ENCODE measurements at places on chromosomes 11 and 22.

- DNase-seq: no peak
Measured at GRCh38 chr22:28379075-28379779, 300.4 kb downstream of the TTC28 start.

GRCh38 chr11:25094085-25094802, 597.4 kb downstream of the LUZP2 start:
- DNase-seq: no peak

DNA sequence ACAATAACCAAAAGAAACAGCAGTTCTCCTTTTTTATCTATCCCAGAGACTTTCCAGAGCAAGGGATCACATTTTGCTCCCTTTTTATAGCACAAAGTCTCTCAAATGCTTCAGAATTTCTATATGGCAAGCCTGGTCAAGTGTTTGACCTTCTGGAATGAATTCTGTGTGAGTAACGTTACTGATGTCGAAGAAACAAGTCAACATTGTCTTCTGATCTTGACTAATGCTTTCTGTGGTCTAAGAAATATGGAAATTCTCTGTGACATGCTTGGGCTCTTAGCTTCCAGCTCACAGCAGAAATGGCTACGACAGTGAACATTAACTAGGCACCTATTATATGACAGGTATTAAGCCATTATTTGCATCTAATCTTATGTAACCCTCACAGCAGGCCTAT, 411.7 kb downstream of the CADM1 start:
- no peak for DNase-seq

GRCh38 chr11:6390718-6391469, 620 bp downstream of the SMPD1 start:
- DNase-seq: no peak

- DNase-seq: no peak
Measured at GRCh38 chr11:27095059-27095458, 54.4 kb downstream of the BBOX1 start.

DNA sequence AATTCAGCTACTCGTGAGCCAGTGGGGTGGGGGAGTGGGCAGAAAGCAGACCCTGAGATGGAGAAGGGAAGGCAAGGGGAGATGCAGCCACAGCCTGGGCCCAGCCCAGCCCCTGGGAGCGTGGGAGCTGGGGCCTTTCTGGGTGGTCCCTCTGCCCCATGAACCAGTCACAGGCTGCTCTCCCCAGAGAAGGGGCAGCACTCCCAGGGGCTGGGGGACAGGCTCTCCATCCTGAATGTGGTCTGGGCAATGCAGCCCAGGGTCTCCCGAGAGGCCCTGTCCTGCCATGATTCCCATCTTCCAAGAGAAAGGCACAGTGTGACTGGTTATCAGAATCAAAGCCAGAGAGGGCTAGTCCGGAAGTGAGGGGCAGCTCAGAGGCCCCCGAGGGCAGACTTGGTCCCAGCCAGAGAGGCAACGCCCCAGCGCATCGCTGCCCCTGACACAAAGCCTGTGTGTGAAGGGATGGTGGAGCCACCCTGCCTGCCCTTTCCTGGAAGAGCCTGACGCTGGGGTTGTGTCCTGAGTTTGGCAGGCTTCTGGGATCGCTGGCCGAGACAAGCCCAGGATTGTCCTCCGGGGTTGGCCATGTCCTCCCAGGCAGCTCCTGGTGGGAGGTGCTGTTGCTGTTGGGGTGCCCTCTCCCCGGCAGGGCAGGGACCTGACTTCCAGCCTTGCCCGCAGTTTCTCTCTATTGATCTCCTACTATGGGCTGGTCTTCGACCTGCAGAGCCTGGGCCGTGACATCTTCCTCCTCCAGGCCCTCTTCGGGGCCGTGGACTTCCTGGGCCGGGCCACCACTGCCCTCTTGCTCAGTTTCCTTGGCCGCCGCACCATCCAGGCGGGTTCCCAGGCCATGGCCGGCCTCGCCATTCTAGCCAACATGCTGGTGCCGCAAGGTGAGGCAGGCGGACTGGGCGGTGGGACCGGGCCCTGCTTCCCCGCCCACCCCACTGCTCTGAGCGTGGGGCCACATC, 23.8 kb upstream of the SLC22A12 start:
- no peak for DNase-seq

- DNase-seq: no peak
Measured at GRCh38 chr22:48753381-48753730, 1074.3 kb downstream of the BRD1 start.

- peak; percentile 29 for DNase-seq
Measured at GRCh38 chr11:6682591-6682935, 577 bp downstream of the MRPL17 start.

DNA sequence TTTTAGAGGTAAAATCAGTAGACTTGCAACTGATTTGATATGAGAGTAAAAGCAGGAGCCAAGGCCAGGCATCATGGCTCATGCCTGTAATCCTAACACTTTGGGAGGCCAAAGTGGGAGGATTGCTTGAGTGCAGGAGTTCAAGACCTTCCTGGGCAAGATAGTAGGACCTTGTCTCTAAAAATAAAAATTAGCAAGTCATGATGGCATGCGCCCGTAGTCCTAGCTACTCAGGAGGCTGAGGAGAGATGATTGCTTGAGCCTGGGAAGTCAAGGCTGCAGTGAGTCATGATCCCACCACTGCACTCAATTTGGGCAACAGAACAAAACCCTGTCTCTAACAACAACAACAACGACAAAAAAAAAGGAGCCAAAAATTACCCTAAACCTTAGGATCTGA, 13.5 kb downstream of the SGSM3 start:
- no peak for DNase-seq

DNA sequence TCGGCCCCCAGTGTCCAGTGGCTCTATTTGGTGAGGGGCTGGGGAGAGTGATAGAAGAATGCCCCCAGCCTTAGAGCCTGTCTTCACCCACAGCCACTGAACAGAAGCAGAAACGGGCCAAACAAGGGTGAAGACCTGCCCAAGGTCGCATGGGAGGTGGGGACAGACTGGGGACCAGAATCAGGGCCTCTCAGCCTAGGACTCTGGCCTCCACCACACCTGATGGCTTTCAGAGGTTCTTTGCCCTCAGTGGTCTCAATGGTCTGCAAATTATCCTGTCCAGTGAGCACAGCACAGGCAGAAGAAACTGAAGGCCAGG, 4.5 kb upstream of the MYRF start:
- DNase-seq: no peak

DNA sequence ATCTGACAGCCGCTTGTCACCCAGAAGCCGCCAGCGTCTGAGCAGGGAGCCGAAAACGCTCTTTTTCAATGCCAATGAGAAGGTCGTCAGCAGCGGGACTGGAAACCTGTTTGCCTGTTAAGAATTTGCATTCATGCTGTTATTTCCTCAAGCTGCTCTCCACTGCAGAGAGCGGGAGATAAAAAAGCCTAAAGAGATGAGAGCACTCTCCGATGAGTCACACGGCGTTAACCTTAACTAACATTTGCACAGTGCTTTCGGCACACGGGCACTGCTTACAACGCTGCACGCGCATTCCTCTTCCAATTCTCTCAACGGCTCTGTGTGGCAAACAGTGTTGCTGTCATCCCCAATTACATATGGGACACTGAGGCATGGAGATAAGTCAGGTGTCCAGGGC, 40.0 kb upstream of the RTL6 start:
- no peak for DNase-seq

GRCh38 chr11:85735876-85736460, 50.0 kb upstream of the CCDC89 start:
- DNase-seq: no peak

DNA sequence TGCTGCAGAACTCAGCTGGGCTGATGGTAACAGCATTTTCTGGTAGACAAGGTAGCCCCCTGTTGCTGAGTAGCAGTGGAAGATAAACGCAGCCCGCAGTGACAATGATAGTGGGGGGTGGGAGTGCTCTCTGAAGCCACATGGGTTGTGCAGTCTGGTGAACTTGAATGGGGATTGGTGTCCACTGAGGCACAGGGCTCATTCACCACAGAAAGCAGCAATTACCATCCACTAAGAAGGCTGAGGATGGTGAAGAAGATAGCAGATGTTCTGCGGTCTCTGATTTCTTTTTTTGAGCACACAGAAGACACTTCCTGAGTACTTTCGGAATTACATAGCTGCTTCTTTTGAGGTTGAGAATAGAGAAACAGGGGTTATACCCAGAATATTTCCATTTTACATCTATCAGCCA, 150.3 kb downstream of the LRRC4C start:
- no peak for DNase-seq

DNA sequence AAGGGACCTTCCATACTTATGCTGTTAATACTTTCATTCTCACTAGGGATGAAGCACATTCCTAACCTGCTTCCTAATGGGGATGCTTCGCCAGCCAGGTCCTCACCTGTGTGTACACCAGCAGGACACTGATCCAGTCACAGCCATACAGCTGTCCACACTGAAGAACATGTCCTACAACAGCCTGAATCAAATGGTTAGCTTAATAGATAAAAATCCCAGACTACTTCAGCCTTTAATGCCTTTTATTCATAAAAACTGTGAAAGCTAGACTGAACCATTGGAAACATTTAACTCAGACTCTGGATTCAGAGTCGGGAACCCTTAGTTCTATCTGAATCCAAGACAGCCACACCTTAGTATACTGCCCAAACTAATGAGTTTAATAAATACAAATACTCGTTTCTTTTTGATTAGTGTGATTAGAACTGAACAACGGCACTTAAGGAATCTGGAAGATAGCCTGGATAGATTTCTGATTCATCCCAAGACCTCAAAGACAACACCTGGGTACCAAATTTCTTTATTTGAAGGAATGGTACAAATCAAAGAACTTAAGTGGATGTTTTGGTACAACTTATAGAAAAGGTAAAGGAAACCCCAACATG, 3.3 kb downstream of the FTH1 start:
- DNase-seq: no peak

- no peak for DNase-seq
Measured at GRCh38 chr11:90329043-90329442, 106.2 kb upstream of the CHORDC1 start.

GRCh38 chr22:45885171-45885840, 91.7 kb downstream of the WNT7B start:
- no peak for DNase-seq

DNA sequence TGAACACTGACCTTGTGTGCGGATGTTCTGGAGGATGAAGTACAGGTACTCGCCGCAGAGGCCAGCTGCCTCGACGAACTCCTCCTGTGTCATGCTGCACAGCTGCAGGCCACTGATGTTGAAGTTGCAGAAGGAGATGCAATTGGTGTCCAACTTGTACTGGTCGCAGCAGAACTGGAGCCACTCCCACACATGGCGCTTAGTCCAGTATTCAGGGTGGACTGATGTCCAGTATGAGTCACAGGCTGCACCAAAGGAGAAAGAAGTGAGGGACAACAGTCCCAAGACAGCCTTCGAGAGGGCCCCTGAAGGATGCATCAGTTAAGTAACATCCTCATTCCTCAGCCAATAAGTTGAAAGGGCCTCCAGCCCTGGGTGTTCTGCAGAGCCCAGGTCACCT, 20.1 kb downstream of the ELF5 start:
- DNase-seq: no peak

DNA sequence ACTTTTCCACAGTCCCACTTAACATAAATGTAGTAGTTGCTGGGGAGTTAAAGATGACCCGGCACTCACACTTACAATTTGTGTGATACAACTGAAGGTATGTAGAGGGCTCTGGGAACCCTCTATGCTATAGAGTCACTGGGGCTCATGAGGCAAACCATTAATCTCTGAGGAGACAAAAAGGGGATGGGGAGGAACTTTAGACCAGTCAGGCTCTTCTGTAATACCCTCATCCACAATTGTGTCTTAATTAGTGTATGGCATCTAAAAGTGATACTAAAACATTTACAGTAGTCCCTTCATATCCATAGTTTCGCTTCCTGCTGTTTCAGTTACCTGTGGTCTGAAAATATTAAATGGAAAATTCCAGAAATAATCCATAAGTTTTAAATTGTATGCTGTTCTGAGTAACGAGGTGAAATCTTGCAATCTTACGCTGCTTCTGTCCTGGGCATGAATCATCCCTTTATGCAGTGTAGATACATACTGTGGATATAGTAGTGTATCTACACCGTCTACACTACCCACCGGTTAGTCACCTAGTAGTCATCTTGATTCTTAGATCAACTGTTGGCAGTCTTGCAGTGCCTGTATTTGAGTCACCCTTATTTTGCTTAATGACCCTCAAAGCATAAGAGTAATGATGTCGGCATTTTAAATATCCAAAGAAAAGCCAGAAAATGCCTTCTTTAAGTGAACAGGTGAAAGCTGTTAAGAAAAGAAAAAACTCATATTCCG, 12.2 kb downstream of the CBL start:
- DNase-seq: no peak

DNA sequence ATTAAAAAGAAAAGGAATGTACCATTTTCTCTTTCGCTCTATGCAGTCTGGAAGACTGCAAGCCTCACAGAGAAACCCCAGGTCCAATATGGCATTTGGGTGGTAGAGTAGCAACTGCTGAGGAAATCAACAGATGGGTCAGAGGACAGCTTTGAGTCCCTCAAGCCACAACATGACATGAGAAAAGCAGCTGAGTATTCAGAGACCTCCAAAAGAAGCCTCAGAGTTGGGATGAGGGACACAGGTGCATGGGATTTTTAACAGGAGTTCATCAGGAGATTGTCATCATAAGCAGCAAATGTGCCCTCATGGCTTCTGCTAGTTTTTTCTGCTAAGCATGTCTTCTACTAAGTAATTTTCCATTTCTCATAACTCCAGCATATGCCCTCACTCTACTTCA, 111.6 kb downstream of the BLID start:
- DNase-seq: no peak

GRCh38 chr22:39598017-39598965, 27.7 kb downstream of the CACNA1I start:
- DNase-seq: no peak

GRCh38 chr11:59801981-59802638, 8.5 kb downstream of the MRPL16 start:
- DNase-seq: no peak

GRCh38 chr11:78253797-78254196, 65.1 kb downstream of the USP35 start:
- DNase-seq: no peak

- DNase-seq: no peak
Measured at GRCh38 chr11:126132319-126132718, 69.7 kb upstream of the CDON start.

GRCh38 chr11:2828585-2829330, 56.8 kb downstream of the CDKN1C start:
- no peak for DNase-seq

GRCh38 chr11:8839957-8840945, 70.7 kb upstream of the AKIP1 start:
- no peak for DNase-seq

DNA sequence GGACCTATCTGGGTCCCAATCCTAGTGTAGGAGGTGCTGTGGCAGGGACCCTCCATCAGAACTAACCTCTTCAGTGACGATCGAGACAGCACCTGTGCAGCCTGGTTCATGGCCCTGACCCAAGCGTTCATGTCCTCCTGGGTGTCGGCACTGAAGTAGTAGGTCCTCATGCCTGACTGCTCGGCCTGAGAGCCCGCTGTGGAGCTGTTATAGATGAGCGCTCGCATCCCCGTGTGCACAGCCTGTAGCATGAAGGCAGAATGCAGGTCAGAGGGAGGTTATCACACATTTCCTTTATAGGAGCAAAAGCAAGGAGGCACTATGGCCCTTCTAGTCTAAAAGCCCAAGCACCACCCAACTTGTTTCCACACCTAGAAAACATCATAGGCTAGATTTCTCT, 103.0 kb downstream of the C11orf58 start:
- no peak for DNase-seq
